ENCODE measurements at places on chromosomes 12 and 14.

DNA sequence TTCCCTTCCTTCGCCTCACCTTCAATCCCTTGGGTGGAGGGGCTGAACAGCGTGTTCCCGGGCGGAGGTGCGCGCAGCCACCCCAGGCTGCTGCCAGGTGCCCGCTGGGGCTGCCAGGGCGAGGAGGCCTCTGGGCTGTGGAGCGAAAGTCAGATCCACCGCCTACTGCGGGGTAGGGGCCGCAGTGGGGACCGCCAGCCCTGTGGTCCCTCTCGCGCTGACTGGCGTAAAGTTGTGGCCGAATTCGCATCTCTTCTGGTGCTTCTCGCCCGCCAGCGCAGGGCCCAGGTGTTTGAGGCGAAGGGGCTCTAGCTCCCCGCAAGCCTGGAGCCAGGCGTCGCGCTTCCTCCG, 6.9 kb upstream of the HOXC4 start:
- no peak for DNase-seq

DNA sequence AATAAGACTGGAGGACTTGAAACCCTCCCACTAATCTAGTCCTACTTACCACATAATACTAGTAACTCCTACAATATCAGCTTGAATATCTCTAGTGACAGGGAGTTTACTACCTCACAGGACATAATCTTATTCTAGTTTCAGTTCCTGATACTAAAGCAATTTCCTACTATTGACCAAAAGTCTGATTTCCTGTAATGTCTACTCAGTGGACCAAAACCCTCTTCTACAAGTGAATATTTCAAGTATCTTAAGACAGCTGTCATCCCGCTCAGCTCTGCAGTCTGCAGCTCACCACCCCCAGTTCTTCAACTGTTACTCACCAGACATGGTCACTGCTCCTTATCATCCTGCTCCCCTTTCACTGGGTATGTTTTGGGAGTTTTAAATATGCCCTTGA, 70.8 kb upstream of the TMCC3 start:
- no peak for DNase-seq

DNA sequence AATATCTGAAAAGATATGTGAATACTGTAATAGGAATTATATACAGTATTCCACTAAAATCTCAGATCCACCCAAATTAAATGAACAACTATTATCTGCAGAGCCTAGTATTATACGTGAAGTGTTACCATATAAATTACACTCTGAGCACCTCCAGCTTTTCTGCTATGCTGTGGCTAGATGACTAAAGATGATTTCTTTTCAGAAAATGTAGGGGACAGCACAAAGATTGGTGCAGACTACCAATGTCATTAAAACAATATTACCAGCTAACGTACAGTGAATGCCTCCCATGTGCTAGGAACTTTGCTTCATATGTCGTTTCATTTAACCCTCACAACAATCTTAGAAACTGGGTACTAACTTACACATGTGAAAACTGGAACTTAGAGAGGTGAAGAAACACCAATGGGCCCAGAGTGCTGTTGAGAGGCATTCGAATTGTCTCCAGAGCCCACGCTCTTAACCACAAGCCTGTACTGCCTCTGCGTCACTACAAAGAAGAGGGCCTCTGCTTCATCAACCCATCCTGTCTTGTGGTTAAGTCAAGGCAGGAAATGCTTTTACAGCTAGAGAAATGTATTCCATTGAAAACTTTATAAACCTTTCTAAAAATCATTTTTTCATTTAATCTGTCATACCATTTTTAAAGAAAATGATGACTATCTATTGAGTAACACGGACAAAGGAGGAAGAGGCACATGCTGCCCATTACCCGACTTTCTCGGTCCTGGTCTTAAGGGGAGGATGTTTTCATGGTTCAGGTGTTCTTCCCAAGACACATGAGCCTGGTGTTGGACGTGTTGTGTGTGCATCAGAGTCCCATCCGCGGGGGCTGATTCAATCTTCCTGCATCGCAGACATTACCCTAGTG, 1.3 kb downstream of the GPR65 start:
- DNase-seq = no peak

DNA sequence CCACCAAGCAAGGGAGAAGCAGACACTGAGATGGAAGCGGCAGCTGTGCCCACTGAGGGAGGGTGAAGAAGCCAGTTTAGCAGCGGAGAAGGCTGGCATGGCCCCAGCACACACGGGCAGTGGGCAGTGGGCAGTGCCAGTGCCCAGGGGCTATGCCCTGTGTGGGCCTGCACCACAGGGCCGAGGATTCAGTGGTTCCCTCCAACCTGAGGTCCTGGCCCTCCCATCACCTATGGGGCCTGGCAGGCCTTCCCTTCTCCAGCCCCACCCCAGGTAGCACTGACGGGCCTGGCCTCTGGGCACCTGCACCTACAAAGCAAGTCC, 81.1 kb downstream of the ITPK1 start:
- DNase-seq = no peak

DNA sequence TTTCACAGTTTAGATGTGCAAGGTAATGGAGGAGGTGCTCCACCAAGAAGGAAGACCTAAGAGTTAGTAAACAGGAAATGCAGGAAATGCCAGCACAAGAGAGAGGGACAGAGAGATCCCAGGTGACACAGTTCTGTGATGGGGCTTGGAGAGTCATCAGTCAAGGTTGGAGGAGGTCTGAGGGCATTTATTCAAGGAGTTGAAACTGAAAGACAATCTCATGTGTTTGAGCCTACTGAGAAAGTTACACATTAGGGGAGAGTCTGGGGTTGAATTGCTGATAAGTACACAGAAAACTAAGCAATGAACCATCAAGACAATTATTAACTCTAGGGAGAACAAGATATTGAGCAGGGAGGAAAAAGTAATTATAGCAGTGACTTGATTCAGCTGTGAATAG, 138.5 kb downstream of the ANO6 start:
- no peak for DNase-seq

DNA sequence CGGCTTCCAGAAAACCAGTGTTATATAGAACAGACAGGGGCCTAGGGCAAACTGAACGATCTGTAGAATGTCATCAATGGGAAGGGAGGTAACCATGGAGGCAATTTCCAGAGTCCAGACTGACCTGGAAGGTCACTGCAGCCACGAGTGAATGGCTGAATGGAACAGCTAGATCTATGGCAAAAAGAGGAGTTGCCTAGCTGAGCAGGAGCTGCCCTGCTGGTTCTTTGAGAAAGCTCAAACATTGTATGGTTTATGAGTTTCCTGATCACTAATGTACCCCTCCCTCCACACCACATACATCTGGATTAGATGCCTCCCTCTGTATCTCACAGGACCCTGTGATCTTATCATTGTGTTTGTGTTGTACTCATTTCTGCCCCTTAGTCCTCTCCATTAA, 1.0 kb upstream of the RERG start:
- no peak for DNase-seq

DNA sequence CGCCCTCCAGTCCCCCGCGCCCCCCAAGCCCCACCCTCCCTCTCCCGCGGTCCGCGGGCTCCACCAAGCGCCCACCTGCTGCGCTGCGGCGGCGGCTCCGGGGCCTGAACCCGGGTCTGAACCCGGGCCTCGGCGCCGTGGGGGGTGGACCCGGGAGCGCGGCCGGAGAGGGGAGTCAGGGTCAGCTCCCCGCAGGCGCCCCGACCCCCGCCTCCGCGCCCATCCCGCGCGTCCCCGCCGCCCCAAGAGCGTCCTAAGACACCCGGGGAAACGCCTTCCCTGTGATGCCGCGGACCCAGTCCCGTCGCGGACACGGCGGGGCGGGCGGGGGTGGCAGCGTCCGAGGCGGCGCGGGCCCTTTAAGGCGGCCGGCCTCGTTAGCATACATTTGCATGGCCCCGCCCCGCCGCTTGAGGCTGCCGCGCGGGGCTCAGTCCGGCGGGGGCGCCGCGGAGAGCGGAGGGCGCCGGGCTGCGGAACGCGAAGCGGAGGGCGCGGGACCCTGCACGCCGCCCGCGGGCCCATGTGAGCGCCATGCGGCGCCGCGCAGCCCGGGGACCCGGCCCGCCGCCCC, at the start of gene MMP17:
MMP17 (plus strand) TSS at position 433 of the 574 bp plus-strand sequence; CDS start at position 535, 102 bp downstream.
- DNase-seq = peak; percentile 63

DNA sequence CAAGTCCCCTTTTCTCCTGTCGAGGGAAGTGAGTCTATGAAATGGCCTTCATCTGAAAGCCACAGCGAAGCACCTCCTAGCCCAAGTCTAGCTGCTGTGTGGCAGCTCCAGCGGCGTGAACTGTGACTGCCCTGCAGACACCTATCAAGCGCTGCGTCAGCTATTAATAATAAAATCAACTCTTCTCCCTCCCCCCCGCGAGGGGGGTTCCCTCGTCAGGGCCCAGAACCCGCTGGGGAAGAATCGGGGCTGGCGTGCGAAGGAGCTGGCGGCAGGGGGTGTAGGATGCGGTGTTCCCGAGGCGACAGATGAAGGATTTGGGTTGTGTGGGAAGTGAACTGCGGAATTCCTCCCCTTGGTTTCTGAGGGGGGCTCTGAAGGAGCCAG, 662 bp upstream of the ATP2A2 start:
- peak; percentile 34 for DNase-seq

- peak; percentile 45 for DNase-seq
Observed at GRCh38 chr12:52007158-52007921, 594 bp downstream of the TAMALIN start.

GRCh38 chr12:9051158-9051550, 61.8 kb downstream of the KLRG1 start:
- DNase-seq = no peak

- DNase-seq = no peak
Observed at GRCh38 chr14:77849711-77850110, 49.8 kb downstream of the ADCK1 start.

- no peak for DNase-seq
Observed at GRCh38 chr12:40158592-40159111, 52.8 kb upstream of the SLC2A13 start.

DNA sequence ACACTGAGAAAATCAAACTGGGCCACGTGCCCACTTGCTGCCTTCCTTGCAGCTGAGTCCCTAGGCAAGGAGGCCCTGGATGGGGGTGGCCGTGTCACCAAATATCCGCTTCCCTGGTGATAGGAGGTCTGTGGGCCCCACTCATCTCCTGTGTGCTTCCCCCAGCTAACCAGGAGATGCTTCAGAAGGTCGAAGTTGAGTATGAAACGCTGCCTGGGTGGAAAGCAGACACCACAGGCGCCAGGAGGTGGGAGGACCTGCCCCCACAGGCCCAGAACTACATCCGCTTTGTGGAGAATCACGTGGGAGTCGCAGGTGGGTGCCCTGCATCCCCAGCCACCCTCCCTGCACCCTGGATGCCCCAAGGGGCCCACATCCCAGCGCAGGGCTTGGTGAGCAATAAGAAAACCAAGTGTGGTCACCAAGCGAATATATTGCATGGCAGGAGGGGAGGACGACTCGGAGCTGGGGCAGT, 6.8 kb upstream of the SIVA1 start:
- no peak for DNase-seq

DNA sequence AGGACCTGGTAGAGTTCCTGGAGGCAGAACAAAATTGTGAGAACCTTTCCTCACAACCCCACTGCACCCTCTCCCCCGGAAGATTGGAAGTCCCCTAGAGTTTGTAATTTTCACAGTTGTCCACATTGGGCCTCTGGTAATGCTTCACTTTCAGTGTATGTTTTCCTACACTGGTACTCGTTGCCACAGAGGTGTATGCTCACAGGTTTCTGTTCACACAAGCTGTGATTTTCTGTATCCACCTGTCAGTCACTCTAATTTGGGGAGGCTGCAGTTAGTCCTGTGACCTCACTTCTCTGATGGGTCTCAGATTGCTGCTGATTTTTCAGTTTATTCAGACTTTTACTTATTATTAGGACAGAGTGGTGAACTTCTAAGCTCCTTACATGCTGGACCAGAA, 66.4 kb upstream of the BMP4 start:
- no peak for DNase-seq

DNA sequence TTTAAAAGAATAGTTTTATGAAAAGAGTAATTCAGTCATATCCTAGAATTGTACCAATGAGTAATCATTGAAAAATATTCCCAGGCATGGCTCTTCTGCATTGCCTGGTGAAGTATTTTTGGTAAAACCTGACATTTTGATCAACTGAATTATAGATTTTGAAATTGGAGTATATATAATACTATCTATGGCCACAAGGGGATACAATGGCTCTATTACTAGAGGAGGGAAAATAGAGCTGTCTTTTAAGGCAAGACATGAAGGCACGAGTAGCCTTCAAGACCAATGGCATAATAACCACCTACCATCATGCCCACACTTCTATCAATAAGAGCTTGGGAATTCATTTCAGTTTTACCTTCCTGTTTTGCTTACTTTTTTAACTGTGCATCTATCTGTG, 1241.4 kb upstream of the TMEM132C start:
- DNase-seq = peak; percentile 1

DNA sequence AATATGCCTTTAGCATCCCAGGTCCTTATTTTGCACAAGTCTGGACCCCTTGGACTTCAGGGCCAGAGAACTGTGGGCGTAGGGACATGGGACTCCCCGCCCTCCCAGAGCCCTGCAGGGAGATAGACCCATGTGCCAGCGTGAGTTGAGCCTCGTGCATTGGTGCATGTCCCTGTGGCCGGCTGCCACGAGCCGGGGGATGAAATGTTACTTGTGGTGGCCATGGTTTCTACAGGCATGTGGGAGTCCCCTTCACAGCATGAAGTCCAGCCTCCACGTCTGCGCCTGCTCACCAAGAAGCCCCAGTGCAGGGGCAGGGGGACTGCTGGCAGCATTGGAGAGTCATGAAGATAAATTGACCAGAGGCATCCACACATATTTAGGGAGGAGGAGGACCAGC, 470.0 kb downstream of the BCL11B start:
- DNase-seq = no peak

GRCh38 chr12:76762601-76762980, 1.3 kb upstream of the ZDHHC17 start:
- no peak for DNase-seq

GRCh38 chr12:56288705-56289387, 11.3 kb downstream of the CS start:
- no peak for DNase-seq

GRCh38 chr14:68667313-68667791, 125.5 kb downstream of the ZFP36L1 start:
- DNase-seq = peak; percentile 45

DNA sequence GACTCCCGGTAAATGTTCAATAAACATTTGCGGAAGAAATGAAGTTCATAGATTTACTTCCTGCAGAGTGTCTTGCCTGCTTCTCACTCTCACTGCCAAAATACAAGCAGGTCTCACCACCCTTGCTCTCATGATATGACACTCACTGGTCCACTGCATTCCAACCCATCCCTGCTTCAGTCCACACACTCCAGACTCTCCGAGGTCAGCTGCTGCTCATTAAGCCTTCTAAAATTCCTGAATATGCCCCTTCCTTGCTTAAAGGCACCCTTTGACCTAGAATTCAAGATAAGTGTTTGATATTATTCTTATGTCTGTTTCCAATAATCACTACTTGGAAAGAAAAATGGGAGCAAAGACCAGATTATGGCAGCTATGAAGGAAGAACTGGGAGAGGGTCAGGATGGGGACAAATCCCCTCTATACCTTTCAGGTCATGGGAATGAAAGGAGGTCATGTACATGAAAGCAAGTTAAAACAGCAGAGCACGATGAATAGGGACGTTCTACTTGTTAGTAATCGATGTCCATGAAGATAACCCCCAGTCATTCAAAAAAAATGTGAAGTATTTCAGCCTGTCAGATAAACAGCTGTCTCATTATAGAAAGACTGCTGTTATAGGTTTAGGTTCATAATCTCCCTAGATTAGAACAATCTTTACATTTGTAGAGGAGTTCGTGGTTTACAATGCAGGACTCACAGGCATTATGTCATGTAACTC, 10.5 kb upstream of the NID2 start:
- DNase-seq = peak; percentile 51

GRCh38 chr12:21713133-21713532, 55.5 kb upstream of the LDHB start:
- no peak for DNase-seq

Data from fibroblast of pulmonary artery (primary cell).